ENCODE measurements at places on chromosomes 7 and 10.

- DNase-seq, result no peak
Observed at GRCh38 chr10:83603708-83604107, 535.6 kb upstream of the GHITM start.

- DNase-seq, result no peak
Observed at GRCh38 chr7:108140671-108141070, 10.5 kb upstream of the LAMB4 start.

DNA sequence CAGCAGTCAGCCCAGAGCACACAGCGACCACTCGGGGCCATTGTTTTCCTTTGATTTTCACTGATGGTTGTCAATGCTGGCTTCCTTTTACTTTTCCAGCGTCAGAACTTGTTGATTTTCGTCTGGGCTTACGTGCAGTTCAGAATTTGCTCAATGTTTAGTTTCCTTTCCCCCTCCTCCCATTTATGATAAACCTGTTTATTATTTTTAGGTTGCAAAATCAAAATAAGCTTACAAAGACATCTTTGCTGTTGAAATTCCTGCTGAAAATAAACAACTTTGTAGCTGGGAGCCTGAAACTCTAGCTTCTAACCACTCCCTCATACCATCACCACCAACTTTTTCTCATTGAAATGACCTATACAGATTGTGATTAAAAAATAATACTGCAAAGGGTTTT is 83.1 kb upstream of the LYZL1 start:
- DNase-seq, result no peak

GRCh38 chr10:92965314-92965713 is 95.3 kb upstream of the CYP26C1 start:
- peak; percentile 29 for DNase-seq

- DNase-seq, result no peak
Observed at GRCh38 chr10:86685893-86686632, 17.8 kb downstream of the LDB3 start.

GRCh38 chr7:92244808-92245486 is 767 bp downstream of the KRIT1 start:
- DNase-seq, result no peak

- DNase-seq, result no peak
Observed at GRCh38 chr10:110695539-110695886, 51.4 kb downstream of the RBM20 start.

DNA sequence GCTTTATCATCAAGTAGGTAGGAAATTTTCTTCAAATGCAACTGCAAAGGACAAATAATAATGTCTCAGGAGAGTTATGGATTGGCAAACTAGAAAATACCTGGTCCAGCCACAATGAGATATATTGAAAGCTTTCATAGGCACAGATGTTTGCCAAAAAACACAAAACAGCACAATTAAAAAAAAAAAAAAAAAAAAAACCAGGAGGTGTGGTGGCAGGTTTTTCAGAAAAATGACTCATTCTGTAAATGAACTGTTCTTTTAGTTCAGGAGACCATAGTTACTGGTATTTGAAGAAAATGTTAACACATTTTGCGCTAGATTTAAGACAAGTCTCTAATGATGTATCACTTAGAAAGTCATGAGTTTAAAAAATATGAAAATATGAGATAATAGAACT is 55.0 kb upstream of the JCAD start:
- no peak for DNase-seq

DNA sequence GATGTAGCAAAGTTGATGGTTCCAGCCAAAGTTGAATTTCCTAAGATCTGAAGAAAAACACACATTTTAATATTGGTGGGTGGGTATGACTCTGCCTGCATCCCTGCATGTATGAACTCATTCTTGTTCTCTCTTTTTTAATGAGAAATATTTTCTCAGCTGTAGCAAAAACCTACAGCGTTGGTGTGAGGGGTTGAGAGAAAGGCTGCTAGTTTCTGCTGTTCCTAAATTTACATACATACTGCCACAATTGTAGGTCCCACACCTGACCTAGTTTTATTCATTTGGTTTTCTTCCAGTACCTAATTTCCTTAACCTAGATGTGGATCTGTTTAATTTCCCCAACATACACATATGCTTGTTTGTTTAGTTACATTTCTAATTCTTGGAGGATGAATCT is 4.6 kb downstream of the AGFG2 start:
- no peak for DNase-seq

DNA sequence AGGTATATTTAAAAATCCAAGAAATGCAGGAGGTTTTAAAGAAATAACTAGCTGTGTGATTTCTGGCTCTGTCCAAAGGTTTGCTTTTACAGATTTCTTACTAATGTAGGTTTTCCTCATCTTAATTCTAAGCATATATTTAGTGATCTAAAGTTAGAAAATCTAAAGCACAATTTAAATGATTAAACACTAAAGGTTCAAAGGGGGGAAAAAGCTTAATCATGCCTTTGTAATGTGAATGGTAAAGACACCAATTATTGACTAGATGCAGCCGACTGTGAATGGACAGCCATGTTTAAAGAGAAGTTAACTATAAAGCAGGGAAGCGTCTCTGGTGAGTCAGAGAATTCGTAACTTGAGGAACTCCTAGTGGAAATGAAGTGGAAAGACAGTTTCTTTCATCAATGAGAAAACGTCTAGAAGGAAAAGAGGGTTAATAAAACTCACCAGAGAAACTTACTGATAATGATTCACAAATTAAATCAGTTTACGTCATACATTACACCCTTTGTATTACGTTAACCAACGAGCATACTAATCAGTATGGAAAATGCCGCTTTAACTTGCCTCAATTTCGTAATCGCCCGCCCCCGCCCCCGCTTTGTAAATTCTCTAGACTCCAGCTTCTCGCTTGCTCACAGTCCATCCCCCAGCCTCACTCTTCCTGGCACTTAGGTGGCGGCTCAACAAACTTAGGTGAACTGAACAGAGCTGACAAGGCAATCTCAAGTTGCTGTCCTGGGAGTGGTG is 1.1 kb upstream of the HBP1 start:
- DNase-seq, result peak; percentile 42

GRCh38 chr10:96374639-96374984 is 15.8 kb upstream of the OPALIN start:
- peak; percentile 38 for DNase-seq

- no peak for DNase-seq
Observed at GRCh38 chr7:156819733-156820295, 73.2 kb downstream of the LMBR1 start.

DNA sequence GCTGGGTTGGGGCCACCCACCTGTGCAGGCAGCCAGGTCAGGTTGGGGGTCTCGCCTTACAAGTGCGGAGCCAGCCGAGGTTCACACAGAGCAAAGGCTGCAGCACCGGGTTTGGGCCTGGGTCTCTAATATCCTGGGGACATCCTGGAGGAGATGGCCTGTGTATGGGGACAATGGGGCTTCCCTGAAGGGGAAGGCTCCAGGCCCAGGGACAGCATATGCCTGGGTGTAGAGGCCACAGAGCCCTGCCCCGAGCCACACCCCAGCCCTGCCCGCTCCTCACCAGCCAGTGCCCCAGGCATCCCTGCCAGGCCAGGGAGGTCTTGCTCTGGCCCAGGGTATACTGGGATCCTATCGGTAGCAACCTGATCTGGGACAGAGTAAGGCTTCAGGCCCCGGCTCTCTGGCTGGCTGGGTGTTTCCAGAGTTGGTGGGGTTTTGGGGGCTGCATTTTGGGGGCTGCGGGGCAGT is 9.1 kb downstream of the TTYH3 start:
- no peak for DNase-seq

GRCh38 chr10:110387617-110387982 is 82.9 kb upstream of the SMNDC1 start:
- no peak for DNase-seq

GRCh38 chr10:17984563-17984962 is 32.8 kb downstream of the SLC39A12 start:
- DNase-seq, result no peak

DNA sequence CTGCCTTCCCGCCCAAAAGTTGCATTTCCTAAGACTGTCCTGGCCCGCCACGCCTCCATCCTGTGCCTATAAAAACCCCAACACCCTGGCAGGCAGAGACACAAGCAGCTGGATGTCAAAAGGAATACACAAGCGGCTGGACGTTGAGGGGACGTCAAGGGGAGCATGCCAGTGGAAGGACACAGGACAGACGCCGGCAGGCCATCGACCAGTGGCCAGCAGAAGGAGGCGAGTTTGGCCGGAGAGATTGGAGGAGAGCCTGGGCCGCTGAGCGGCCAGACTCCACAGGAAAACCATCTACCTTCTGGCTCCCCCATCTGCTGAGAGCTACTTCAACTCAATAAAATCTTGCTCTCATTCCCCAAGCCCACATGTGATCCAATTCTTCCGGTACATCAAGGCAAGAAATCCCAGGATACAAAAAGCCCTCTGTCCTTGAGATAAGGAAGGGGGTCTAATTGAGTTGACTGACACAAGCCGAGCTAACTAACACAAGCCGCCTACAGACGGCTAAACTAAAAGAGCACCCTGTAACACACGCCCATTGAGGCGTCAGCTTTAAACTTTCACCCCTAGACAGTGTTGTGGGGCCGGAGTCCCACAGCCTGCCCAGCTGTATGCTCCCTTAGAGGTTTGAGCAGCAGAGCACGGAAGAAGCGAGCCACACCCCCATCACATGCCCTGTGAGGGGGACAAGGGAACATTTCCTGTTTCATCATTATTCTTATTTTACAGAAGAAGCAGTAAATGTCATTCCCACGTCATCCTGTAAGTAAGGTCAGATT is 150.3 kb upstream of the PHYHIPL start:
- DNase-seq, result no peak

GRCh38 chr7:37920849-37921805 is 687 bp downstream of the EPDR1 start:
- peak; percentile 46 for DNase-seq

- no peak for DNase-seq
Observed at GRCh38 chr7:138237995-138238394, 161.7 kb downstream of the AKR1D1 start.

- DNase-seq, result peak; percentile 11
Observed at GRCh38 chr7:49486974-49487829, 286.2 kb upstream of the VWC2 start.

- DNase-seq, result no peak
Observed at GRCh38 chr10:132557696-132558515, 20.3 kb downstream of the INPP5A start.

DNA sequence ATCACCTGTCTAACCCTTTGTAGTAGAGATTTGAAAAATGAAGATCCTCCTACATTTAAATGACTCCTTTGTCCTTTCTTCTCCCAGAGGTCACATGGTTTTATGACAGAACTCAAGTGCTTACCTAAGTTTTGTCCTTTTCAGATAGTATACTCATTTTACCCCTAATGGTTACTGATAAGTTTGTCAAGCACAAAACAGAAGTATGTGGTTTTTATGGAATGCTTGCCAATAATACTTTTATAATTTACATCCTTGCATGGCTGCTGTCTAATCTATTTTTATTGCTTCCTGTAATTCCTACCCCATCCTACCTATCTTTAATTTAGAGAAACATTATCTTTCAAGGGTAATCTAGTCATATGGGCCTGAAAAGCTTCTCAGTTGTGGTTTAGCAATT is 37.5 kb downstream of the HELLS start:
- DNase-seq, result no peak

DNA sequence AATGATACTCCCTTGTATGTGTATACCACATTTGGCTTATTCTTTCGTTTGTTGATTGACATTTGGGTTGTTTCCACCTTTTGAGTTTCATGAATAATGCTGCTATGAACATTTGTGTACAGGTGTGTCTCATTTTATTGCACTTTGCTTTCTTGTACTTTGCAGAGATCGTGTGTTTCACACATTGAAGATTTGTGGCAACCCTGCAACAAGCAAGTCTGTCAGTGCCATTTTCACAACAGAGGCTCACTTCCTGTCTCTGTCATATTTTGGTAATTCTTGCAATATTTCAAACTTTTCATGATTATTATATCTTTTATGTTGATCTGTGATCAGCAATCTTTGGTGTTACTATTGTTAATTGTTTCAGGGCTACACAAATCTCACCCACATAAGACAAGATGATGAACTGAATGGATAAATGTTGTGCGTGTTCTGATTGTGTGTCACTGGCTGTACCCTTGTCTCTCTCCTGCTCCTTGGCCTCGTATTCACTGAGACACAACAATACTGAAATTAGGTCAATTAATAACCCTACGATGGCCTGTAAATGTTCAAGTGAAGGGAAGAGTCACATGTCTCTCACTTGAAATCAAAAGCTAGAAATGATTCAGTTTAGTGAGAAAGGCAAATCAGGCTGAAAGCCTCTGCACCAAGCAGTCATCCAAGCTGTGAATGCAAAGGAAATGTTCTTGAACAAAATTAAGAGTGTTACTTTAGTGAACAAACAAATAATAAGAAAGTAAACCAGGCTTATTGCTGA is 133.6 kb upstream of the JCAD start:
- no peak for DNase-seq

Measured in iPS-NIHi11 (cell line).